Small intestine (tissue), 16 donors: ENCODE measurements at places on chromosomes 3 and 15. TPM values are rescaled to one million over a fixed set of nuclear protein-coding genes. Genes with fewer than 3 reads are reported as not detected.

The RPL15 gene
- 3,011 TPM for polyA plus RNA-seq

The VEPH1 gene
- polyA plus RNA-seq = 0.18 TPM

The REC114 gene
- not detected for polyA plus RNA-seq

GRCh38 chr15:74782259-74783071, 585 bp downstream of the CSK start:
- H3K27me3 ChIP-seq = no peaks in the 10 kb centered on the region
- peak overlapping the region; percentile 47 for H3K27ac ChIP-seq
- H3K4me1 ChIP-seq = peaks cover 10% of the 10 kb centered on the region
- H3K36me3 ChIP-seq = no peaks in the 10 kb centered on the region

DNA sequence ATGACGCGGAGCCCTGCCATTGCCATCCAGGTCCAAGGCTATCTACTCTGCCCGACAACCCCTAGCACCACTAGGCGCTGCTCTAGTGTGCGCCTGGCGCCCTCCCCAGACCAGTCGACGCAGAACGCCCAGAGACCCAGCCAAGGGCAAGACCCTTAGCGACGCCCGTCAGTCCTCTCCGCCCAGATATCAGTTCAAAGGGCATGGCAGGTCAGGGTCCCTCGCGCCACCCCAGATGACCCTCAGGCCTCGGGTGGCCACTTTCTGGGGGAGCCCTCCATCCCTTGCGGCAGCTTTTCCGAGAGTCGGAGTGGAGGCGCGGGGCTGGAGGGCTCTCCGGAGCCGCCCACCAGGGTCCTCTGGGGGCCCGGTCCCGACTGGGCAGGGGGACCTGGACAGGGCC, 371 bp upstream of the CLSTN2 start:
- no peak overlapping the region for H3K27ac ChIP-seq
- no peaks in the 10 kb centered on the region for H3K4me1 ChIP-seq
- peak; percentile 53 for DNase-seq
- peaks cover 29% of the 10 kb centered on the region for H3K27me3 ChIP-seq
- no peaks in the 10 kb centered on the region for H3K36me3 ChIP-seq

GRCh38 chr3:193974191-193974652, 161.7 kb upstream of the HES1 start:
- no peak overlapping the region for H3K27ac ChIP-seq
- no peak overlapping the region for H3K4me3 ChIP-seq
- H3K27me3 ChIP-seq = no peaks in the 10 kb centered on the region
- peaks cover 6% of the 10 kb centered on the region for H3K4me1 ChIP-seq
- no peaks in the 10 kb centered on the region for H3K36me3 ChIP-seq
